ENCODE measurements at places on chromosomes 6 and 20.

GRCh38 chr6:135465903-135466302 lies 31.6 kb downstream of the AHI1 start:
- no peak for DNase-seq

- DNase-seq: no peak
Observed at GRCh38 chr6:36244641-36245280, 25.1 kb upstream of the PNPLA1 start.

GRCh38 chr20:3910853-3911252 lies 21.7 kb downstream of the PANK2 start:
- no peak for DNase-seq

GRCh38 chr6:44737829-44738528 lies 350.5 kb downstream of the CDC5L start:
- no peak for DNase-seq
